ENCODE measurements at places on chromosomes 6 and 20.
A peak's percentile ranks its signal among the peaks of the same experiment; 100 is the strongest.

DNA sequence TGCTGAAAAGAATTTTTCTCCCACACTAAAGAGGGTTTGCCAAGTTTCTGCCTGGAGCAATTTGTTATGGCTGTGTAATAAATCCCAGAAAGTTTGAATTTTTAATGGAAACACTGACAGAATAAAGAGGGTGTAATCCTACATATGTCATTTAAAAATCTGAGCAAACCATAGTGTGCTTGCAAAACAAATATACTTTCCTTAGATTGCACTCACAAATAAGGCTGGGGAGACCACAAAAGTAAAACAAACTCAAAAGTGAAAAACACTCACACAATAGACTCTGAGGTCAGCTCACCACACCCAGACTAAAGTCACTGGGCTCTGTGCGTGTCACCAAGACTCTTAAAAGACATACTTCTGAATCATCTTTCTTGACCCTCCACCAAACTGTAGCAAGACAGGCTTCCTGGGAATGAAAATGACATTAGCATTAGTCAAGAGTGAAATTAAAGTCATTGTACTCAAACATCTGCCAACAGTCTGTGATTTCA lies 4.8 kb upstream of the ATXN1 start:
- no peak for DNase-seq

DNA sequence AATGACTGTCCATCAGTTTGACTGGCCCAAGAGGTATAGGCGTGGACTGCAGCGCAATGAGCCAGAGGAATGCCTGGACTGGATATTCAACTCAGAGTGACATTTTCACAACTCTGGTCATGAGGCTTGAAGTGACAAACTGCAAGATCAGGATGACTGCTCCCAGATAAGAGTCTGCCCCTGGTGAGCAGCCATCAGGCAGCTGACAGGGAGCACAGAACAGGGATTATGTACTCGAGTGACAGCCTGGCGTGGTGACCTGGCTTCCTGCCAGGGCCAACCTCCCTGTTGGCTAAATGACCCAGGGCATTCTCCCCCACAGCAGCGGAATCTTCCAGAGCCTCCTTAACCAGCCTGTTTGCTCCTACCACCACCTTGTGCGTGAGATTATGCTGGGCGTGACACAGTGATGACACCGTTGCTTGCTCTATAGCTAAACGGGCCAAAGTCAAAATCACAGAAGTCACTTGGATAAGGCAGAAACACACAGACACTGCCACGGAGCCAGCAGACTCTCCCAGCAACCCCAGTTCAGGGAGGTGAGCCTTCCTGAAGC lies 209.1 kb upstream of the JARID2 start:
- peak; percentile 21 for DNase-seq

DNA sequence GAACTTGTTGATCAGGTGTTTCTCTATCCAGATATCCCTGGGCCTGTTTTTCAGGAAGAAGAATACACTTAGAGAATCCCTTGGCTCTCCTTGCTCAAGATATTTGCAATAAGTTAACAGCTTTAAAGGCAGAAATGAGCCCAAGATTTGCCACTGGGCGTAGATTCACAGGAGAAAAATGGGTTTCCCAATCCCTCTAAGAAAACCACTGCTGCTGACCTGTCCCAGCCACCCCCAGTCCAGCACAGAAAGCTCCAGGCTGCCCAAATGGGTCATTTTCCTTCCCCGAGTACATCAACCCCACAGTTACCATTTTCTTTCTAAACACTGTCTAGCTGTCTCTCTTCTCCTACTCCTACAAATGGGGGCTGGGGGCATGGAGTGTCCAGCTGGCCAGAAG lies 67.3 kb downstream of the ANKRD60 start:
- DNase-seq = no peak

DNA sequence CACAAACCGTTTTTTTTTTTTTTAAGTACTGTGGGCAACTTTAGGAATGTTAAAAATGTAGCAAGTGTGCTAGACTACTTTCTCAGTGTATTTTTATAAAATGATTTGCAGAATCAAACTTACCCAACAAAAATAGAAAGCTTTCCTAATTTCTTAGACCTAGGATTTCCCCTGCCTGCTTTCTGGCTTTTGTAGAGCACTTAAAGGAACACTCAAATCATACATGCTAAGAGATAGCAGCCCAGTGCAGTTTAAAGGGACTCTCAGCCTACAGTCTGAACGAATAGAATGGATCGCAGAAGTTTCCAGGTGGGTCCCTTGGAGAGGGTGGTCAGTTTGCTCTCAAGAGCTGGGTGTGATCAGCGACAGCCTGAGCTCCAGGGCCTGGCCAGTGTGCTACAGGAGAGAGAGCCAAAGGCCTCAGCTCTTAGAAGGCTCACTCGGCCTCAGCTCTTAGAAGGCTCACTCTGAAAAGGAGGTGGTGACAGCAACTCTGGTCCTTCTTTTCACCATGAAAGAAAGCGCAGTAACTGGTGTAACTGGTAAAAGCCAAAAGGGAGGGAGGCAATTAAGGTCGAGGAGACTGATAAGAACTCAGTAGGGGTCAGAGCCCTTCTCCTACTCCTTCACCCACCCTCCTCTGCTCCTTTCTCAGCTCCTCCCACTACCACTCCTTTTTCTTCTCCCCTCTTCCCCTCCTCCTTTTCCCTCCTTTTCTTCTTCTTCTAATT lies 142.4 kb downstream of the ZFP64 start:
- DNase-seq = no peak

GRCh38 chr20:9214685-9215084 lies 145.8 kb downstream of the PLCB4 start:
- DNase-seq = no peak

DNA sequence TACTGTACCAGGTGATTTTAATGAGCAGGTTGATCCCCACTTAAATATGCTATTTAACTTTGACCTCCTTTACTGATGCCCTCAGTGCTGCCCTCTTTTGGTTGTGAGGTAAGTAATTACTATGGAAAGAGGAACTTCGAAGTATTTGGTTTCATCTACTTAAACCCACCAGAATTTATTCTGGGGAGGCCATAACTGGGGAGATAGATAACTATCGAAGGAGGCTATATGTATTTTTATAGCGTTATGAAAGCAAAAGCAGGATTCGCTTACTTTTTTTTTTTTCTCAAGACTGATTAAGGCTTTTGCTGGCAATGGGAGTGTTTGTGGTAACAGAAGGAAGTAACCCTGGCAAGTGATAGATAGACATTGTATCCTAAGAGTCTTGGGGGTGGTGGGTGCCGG lies 168.9 kb upstream of the CENPW start:
- DNase-seq = no peak

DNA sequence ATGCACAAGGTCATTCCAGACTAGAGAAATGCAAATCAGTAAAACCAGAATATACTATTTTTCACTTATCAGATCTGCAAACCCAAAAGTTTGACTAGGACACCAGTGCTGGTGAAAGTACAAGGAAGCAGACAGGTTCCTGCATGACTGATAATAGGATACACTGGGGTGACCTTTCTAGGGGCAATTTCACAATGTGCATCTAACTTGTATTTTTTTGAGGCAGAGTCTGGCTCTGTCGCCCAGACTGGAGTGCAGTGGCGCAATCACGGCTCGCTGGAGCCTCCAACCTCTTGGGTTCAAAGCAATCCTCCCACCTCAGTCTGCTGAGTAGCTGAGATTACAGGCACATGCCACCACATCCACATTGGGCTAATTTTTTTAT lies 11.4 kb downstream of the COMMD7 start:
- no peak for DNase-seq

- DNase-seq = peak; percentile 14
Measured at GRCh38 chr6:32659856-32660595, 6.4 kb downstream of the HLA-DQB1 start.

GRCh38 chr20:58706975-58707681 lies 14.5 kb downstream of the NPEPL1 start:
- DNase-seq = no peak

DNA sequence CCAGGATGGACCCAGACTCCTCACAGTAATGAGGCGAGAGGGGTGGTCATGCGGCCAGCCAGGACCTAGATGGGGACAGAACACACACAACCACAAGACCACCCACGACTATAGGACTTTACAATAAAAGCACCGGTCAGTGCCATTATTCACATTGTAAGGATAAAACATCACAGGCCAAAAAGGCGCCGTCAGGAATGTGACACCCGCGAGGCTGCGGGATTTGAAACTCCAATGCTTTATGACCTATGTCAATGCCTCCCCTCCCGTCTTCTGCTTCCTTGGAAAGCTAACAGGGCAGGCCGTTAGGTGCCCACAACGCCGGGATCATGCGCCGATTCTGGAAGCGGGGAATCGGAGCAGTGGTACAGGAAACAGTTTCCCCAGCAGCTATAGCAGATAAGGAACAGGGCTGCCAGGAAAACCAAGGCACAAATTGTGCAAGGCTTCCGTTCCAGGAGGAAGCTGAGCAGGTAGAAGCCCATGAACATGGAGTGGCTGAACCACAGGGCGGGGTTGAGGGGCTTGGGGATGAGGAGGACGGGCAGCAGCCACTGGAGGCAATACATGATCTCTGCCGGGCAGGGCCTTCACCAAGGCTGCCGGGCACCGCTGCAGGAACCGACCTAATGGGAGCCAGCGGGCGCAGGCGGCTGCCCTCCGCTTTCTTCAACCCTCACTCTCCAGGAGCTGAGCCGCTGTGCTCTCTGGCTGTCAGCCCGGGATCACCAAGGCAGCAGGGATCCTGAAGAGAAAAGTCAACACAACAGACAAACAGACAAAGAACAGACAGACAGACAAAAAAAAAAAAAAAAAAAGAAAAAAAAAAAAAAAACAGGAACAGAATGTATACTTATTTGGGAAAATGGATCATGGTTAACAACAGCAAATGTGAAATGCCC lies 2.2 kb upstream of the NNAT start:
- no peak for DNase-seq

GRCh38 chr6:53377289-53377688 lies 28.5 kb upstream of the ELOVL5 start:
- DNase-seq = no peak

DNA sequence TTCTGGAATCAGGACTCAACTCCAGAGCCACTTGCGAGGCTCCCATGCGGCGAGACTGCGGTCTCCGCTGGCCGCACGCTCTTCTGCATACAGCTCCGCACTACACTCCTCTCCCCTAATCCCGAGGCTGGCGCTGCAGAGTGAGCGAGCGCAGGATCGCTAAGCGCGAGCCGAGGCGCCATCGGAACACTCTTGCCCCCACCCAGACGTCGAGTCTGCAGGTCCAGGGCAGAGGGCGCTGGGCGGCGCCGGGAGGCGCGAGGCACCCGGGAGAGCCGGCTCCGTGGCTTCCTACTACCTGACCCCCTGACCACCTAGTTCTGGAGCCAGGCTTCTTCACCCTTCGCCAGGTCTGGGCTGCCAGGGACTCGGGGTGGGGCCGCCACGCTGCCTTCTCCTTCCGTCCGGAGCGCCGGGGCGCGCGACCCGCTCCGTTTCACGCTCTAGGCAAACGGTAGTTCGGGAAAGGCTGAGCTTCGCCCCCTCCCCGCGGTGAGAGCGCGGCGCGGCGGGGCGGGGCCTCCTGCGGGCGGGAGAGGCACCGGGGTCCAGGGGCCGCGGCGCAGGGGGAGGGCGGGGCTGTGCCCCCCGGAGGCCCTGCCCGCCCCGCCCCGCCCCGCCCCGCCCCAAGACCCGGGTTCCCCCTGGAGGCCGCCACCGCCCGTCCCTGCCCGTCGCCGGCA lies 5.4 kb upstream of the TUBB2A start:
- DNase-seq = peak; percentile 83

- DNase-seq = no peak
Measured at GRCh38 chr6:56482525-56482924, 160.2 kb downstream of the DST start.

- no peak for DNase-seq
Measured at GRCh38 chr20:8951164-8951563, 117.7 kb upstream of the PLCB4 start.

DNA sequence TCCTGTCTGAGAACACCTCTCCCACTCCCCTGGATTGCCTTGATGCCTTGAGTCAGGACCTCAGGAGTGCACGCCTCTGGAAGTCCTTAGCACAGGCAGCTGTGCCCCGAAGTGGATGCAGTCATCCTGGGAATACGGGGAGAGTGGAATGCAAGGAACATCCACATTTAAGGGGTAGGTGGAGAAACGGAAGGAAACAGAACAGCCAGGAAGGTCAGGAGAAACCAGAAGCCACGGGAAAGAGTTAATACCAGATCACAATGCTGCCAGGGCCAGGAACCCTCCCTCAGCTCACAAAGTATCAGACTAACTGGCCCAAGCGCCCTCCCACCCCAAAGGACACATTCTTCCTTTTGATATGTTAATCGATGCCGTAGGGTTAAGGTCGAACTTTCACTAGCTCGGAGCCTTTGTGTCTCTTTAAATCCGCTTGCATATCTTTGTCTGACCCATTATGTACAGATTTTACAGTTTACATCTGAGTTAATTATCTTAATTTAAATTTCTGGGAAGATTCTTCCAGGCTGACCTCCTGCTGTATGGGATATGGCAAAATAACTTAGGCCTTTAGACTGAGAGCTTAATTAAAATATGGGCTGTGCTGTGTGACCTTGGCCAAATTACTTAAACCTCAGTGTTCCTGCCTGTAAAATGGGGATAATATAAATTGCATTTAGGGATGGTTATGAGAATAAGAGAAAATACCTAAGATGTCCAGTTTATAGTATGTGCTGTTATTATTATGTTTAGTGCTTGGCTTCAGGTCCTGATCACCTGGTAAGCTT lies 24.0 kb upstream of the CCND3 start:
- DNase-seq = no peak

All from glutamatergic neuron (in vitro differentiated cells).